ENCODE measurements at places on chromosomes 4 and X.

- DNase-seq = no peak
These were observed 10.9 kb downstream of the VSIG4 start for GRCh38 chrX:66028936-66029335.

- DNase-seq = no peak
These were observed 13.3 kb downstream of the SPCS3 start for GRCh38 chr4:176333076-176333475.

GRCh38 chr4:120821977-120822376, 100.5 kb downstream of the PRDM5 start:
- DNase-seq = no peak

GRCh38 chr4:5980436-5981155, 37.6 kb downstream of the C4orf50 start:
- no peak for DNase-seq

DNA sequence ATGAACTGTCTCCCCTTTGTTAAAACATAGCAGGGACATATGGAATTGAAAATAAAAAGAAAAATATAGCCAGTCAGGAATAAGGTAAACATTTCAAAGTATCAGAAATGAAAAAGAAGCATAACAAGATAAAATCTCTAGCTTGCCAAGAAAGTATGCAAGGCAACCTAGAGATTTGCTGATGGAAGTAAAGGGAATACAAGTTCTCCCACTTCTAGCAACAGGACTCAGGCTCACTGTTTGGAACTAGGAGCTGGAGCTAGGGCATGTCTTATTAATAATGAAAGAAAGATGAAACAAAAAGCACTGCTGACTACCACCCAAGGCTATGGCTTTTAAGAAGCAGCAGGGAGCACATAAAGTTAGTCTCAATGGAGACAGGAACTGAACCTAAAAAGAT, 18.2 kb downstream of the ANKRD50 start:
- no peak for DNase-seq

DNA sequence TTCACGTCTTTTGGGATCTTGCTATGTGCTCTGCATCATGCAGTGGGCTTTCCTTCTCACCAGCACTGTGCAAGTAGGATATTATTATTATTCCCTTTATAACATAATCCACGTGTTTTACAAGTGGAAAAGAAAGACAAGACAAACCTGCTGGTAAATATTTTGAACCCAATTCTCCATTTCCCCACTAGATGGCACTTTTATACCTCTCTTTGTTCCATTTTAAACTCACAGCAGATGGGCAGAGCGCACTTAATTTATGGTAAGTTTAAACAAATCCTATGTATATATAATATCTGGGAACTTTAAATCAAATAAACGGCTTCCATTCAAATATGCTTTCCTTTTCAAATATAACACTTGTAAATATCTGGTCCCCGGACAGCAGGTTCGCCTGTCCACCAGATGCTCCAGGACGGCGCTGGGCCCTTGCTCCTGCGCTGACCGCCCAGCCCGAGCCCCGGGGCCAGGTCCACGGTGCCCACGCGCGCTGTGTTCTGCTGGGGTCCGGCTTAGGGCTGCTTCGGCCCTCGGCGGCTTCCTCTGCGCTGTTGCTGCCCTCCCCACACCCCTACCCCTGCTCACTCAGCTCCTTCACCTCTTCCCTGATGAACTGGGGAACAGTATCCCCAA, 31.1 kb downstream of the F11 start:
- DNase-seq = peak; percentile 66

DNA sequence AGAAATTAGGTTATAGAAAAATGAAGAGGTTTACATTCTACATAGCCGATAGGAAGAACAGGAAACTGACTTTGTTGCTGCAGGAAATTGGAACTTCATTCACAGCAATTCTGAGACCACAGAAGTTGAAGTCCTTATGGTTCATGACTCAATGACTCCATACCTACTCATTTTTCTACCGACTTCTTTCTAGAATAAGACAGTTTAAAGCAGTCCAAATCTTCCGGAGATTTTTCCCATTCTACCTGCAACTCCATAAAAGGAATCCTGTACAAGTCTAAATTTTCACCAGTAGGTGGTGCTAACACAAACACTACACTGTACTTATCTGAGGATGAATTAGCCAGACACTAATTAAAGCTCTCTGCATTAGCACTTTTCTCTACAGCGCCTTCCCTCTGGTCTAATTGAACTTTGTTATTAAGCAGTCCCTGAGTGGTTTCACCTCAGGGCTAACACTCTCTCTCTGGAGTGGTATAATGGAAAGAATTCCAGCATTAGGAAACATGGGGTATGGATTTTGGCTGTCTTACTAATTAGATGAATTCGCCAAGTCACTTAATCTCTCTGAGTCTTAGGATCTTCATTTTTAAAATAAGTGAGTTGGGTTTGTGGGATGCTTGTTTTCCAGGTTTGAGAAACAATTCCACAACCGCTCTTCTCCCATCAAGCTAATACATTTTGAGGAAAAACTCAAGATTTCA, 167.9 kb downstream of the SMIM20 start:
- DNase-seq = peak; percentile 35
